ENCODE measurements at places on chromosomes 2 and 18.

DNA sequence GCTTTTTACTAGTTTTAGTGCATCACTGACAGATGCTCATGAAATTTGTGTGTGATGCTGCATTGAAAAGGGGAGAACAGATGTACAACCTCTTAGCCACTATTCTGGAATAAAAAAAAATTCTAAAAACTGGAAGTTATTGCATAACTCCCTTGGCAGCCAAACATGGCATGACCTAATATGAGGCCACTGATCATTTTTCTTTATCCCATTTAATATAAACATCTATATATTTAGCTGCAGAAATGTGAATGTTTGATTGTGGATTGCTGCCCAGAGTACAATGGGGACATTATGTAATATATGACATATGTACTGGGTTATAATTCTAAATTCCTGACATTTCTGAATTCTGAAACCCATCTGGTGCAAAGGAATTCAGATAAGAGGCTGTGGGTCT lies 86.5 kb downstream of the CDCA7 start:
- no peak for DNase-seq

DNA sequence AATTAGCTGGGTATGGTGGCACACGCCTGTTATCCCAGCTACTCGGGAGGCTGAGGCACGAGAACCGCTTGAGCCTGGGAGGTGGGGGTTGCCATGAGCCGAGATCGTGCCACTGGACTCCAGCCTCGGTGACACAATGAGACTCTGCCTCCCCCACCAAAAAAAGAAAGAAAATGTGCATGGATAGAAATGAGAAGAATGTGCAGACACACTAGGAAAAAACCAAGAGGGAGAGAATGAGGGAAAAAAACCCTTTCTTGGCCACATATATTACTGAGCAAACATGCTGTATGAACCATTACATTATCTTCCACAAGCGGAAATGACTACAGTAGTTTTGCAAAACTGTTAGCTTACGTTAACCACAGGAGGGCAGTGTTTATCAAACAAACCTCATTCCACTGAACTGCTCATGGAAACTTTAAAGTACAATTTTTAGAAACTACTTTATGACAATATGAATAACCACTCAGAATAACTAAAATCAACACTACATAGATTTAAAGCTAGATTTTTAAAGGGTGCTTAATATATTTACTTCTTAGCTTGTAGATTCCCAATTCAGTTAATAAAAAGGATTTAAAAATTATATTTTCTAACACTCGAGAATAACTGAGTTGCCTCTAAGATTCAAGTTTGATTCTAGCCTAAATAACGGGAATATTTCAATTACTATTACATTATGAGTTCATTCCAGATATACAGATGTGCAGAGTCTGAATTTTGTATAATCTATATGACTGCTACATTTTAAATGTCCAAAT lies 26.4 kb downstream of the ASXL2 start:
- DNase-seq = peak; percentile 21

DNA sequence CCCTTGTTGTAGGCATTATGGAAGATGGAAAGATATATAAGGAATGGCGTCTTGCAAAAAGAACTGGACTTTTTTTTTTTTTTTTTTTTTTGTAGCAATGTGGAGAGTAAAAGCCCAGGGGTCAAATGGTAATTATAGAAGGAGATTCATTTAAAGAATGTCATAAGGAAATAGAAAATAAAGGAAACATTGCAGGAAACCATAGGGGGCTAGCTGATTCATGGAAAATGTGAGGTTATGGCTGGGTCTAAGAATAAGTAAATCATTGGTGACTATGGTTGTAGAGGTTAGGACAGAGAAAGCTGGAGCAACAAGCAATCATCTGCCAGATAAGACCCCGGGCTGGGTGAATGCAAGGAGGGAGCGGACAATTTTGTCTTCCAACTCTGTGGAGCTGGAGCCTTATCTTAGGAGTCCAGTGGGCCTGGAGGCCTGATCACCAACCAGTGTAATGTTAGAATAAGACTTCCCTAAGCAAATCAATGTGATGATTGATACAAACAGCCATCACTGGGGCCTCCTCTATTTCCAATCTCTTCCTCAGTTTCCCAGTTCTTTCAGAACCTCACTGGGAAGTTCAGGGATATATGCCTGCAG lies 201.2 kb upstream of the TNP1 start:
- DNase-seq = no peak

DNA sequence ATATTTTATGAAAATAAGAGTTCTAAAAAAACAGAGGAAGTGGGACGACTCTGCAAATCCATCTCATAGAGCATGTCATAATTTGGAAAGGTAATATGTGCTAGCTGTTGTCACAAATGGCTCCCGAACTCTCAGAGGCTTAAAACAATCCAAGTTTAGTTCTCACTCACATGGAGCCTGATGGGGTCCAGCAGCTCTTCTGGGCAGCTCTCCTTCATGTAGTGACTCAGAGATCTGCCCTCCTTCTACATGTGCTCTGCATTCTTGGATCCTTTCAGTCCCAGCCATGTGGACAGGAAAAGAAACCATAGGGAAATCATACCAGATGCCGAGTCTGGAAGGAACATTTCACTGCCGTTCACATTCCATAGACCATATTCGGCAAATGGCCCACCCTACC lies 180.1 kb upstream of the APCDD1 start:
- no peak for DNase-seq

DNA sequence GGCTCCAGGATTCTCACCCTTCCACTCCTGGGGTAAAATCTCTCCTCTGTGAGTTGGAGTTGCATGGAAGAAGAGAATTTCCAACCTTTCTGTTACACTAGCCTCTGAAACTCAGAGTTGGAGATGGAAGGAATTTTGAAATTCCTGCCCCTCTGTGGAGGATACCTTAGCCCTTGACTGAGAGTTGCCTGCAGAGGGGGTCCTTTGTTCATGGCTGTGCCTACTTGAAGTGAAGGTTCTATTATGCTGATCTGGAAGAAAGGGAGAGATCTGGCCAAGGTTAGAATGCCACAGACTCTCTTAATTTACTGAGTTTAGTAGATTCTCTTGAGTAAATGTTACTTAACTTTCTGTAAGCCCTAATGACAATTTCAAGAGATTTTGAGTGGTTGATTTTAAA lies 626.6 kb upstream of the GYPC start:
- DNase-seq = no peak

GRCh38 chr2:75920859-75921551 lies 210.3 kb upstream of the GCFC2 start:
- no peak for DNase-seq

- DNase-seq = no peak
These were observed 264.2 kb downstream of the RPRM start for GRCh38 chr2:153214337-153214736.

DNA sequence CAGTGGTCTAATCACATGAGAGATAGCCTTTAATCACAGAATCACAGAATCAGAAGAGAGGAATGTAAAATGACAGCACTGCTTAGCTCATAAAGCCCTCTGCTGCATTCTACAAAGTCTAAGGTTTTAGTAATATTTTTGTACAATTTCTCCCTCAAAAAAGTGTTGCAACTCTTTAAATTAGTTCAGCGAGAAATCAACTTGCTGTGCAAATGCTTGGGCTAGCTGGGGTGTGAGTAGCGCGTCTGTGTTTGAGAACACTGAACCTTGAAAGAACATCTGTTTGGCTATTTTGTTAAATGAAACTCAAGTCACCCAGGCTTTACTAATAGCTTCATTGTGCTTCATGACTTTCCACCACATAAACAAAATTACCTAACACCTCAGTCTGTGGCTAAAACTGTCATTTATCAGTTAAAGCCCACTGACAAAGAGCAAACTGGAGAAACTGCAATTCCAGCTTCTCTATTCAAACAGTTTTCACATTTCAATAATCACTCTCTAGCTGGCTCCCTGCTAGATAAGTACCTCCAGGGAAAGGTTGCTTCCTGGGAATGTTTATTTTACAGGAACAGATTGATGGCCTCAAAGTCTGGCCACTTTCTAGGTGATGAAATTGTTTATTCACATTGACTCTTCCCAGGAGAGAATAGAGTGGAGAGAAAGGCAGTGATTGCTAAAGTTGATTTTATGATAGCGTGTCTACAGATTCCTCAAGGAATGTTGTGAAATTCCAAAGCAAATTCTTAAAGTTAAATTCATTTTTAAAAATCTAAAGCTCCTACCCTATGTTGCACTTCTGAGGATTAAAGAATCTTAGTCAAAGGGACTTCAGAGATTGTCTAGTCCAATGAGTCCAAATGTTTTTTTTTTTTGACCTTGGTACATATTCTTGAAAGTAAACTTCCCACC lies 36.0 kb upstream of the STAT1 start:
- no peak for DNase-seq

DNA sequence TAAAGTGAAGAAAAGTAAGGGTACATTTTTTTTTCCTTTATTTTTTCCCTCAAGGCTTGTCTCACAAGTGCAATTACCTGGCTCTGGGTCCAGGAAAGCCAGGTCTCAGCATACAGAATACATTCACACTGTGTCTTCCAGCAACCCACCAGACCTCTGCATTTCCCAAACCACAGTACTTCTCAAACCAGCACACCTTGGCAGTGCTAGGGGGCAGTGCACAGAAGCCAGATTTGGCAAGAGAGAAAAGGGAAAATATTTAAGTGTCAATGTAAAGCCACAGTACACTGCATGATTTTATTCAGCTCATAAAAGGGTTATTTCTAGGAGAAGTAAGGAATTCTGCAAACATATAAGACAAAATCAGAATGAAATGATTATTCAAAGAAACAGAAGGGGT lies 172.8 kb downstream of the NRXN1 start:
- DNase-seq = no peak

GRCh38 chr2:38171208-38171855 lies 95.4 kb upstream of the CYP1B1 start:
- no peak for DNase-seq

GRCh38 chr18:65414501-65414900 lies 336.3 kb upstream of the CDH7 start:
- no peak for DNase-seq

GRCh38 chr18:57921708-57922107 lies 118.6 kb upstream of the ATP8B1 start:
- DNase-seq = no peak

- no peak for DNase-seq
These were observed 363.8 kb downstream of the LRP1B start for GRCh38 chr2:141767051-141767450.

DNA sequence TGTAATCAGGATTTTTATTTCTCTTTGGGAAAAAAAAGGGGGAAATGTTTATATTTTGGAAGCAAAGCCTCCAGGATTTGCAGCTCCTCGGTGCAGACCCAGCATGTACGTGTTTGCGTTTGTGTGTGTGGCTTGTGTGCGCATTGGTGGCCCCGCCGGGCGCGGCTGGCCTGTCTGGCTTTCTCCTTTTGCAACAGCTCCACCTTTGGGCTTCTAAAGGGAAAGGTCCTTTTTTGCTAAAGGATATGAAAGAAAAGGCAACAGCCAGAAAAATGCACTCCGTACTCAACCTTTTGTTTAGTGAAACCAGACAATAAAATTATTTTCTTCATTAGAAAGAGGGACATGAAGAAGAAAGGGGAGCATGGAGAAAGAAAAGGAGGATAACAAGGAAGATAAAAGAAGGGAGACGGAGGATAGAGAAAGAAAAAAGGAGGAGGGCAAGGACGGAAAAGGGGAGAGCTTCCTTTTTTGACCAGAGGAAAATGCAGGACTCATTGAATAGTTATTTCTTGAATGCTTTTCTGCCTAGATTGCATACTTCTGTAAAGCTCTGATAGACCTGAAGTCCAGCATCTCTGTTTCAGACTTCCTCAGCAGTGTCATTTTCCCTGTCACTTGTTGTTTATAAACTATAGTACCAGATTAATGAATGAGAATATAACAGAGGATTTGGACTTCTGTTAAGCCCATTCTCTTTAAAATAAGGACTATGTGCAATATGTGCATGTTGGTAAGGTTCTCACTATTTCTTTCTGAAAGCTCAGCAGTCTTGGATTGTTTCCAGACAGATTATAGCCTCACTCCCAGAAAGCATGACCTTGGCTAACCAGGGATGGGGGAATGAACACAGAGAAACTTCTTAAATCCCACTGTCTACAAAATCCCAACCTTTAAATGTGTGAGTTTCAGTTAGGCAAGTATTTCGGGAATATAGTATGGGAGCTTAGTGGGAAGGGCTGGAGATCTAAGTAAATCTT lies 563.1 kb upstream of the PIK3C3 start:
- DNase-seq = no peak

DNA sequence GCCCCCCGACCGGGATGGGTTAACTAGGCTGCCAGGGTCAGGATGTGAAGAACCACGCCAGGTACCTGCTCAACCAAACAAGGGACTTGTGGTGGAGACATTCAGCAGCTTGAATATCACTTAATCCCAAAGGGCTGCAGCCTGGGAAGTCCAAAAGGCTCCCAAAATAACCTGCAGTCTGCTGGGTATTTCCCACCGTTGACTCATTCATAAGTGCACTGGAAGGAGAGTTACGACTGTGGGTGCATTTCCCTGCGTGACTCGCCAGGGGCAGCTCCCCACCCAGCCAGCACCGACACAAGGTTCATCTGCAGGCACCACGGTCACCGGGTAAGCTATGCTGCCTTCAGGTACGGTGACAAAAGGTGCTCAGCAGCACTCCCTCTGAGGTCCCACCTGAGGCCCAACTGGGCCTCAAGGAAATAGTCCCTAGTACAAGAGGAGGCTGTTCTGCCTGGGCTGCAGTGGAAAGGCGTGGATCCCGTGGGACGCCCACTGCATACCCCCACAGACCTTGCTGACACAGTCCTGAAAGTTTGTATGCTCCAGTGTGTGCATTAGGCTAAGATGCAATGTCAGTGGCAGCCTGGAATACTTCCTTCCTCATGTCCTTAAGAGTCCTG lies 86.5 kb downstream of the UXS1 start:
- peak; percentile 42 for DNase-seq

DNA sequence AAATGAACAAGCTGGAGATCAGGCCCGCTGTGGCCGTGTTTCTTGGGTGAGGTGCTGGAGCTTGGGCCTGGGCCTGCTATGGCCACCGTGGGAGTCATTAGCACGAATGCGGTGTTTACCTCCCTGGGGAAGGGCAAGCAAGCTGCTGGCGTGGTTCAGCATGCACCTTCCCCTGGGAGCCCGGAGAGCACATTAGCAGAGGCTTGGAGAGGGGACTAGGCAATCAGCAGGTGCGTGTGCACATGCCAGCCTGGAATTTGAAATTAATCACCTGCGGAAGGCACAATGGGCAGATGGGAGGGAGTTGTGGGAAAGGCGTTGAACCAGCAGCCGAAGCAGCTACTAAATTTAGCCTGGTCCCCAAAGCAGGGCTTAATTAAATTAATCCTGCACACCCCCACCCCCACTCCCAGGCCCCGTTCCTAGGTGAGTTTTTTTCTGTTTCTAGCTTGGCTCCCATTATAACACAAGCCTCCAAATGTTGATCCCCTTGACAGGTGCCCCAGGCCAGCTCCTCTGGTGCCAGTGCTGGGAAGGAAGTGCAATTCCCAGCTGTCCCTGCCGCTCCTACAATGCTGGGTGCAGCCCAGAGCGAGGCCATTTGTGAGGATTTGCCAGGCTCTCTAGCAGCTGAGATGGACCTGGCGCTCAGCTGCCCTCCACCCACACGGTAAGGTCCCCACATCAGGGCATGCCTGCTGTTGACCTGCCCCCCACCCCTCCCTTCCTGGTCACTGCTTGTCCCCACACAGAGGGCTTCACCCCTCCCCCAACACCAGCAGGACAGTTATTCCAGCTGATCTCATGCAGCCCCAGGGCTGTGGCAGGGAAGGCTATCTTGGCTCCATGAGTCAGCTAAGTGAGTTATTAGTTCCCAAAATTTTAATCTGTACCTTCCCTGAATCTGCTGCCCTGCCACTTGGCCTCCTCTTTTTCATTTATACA lies 115.0 kb downstream of the ZBTB7C start:
- no peak for DNase-seq

- no peak for DNase-seq
These were observed 321.5 kb downstream of the FBXO15 start for GRCh38 chr18:73826098-73826497.

All from GM12892 (cell line).